NCI-H1694 (cell line): ENCODE measurements at places on chromosomes 11 and 22.

- DNase-seq: no peak
Observed at GRCh38 chr11:8564526-8564925, 29.5 kb downstream of the STK33 start.

GRCh38 chr11:9606809-9607510 is 33.5 kb downstream of the WEE1 start:
- no peak for DNase-seq

DNA sequence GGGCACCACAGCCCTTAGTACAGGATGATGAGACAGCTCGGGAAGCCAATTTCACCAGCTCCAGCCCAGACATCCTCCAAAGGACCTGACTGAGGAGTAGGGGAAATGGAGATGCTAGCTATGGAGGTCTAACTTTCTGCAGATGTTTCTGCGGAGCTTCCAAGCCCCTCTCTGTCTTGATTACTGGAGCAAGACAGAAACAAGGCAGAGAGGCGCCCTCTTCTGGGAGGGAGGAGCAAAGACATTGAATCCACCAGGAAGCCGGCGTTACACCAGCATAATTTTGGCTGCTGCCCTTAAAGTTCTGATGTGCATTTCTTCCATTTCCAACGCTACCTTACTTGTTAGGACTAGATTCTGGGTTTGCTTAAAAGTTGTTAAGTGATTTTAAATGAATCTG is 107.3 kb upstream of the HSD17B12 start:
- DNase-seq: peak; percentile 36

DNA sequence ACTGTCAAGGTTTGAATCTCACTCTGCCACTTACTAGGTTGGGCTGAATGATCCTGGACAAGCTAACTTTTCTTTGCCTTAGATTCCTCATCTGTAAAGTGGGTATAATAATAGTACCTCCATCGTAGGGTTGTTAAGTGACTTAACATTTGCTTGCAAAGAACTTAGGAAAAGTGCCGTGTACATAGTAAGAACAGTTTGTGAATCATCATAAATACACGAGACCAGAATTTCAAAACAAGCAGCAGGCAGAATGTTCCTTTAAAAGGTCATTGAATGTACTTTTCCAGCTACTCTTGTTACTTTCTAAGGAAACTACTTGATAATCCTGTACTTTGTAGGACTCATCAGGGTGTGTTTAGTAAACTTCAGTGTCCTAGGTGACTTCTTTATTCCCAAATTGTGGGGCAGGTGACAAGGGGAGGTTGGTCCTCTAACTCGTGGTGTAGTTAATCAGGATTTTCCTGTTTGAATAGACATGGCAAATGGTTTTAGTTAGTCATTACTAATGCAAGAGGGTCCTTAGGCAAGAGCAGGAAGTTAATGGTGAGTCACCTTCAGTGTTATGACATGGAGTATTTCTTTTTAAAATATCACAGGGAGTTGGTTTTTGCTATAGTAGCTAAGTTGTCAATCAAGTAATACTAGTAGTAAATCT is 67.9 kb downstream of the YAP1 start:
- no peak for DNase-seq

GRCh38 chr22:32725369-32725988 is 76.0 kb upstream of the TIMP3 start:
- no peak for DNase-seq

DNA sequence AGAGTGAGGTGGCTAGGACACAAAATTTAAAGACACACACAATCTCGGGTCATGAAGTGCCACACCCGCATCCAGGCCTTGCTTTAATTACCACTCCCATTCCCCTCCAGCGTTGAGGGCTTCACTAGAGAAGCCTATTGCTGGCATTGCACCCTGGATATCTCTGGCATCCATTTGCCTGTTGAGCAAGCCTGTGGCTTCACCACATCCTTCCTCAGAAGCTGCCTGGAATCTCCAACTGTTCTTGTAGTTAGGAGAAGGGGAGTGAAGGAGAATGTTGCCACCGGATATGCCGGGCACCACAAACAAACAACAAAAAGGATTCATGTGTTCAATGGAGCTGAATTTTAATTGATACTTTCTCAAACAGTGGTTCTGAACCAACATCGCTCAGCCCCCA is 34.4 kb upstream of the RCN1 start:
- DNase-seq: no peak

- peak; percentile 17 for DNase-seq
Observed at GRCh38 chr11:81787584-81788049, 946.0 kb downstream of the FAM181B start.

GRCh38 chr11:9219115-9219514 is 46.0 kb downstream of the DENND5A start:
- no peak for DNase-seq

DNA sequence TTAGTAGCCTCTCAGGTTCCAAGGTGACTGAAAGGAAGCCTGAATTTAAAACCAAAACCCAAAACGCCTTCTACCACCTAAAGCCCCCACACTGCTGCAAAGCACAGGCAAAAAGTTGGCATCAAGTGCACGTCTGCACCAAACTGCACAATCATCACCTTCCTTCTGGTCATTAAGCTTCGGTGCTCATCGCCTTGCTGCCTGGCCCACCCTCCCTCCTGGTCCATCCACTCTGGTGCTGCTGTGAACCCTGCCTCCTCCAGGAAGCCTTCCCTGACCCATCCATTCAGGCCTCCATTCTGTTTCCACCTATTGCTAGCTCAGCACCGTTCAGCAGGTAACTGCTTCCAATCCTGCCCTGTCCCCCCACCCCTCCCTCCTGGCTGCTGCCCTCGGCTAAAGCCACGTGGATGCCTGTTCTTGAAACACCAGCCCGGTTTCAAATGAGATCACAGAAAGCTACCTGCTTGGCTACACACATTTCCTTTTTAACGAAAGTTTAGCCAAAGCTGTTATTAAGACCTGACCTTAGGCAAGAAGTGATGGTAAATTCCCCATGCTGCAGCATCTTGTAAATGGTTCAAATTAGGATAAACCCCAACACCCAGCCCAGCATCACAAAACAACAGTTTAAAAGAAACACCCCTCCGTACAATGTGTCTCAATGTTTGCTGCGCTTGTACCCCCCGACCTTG is 53.8 kb upstream of the CD5 start:
- DNase-seq: no peak

DNA sequence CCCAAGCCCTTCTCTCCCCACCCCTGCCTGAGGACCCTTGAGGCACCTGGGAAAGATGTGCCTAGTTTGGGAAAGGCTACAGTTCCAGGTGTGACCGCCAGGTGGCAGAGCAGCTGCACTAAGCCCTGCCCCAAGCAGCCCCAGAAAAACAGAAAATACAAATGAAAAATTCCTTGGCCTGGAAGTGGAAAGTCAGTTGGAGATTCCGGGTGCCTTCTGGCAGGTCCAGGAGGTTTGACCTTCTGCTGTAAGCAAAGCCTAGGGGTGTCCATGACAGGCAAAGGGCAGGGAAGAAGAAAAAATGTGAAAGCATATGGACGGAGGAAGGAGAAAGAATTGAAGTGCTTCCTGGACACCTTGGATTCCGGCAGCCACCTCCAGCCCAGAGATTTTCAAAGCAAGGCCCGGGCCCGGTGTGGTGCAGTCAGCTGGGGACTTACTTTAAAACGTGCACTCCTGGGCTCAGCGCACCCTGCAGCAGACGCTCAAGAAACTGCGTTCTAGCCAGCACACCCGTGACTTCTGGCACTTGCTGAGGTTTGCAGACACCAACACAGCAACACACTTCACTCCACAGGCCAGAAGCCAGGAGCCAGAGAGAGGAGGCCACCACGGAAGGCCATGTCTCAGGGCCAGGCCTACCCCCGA is 37.3 kb upstream of the SLC22A12 start:
- DNase-seq: peak; percentile 44

- no peak for DNase-seq
Observed at GRCh38 chr11:128785141-128785540, 82.0 kb downstream of the KCNJ1 start.

GRCh38 chr22:39580006-39580441 is 9.5 kb downstream of the CACNA1I start:
- DNase-seq: no peak

DNA sequence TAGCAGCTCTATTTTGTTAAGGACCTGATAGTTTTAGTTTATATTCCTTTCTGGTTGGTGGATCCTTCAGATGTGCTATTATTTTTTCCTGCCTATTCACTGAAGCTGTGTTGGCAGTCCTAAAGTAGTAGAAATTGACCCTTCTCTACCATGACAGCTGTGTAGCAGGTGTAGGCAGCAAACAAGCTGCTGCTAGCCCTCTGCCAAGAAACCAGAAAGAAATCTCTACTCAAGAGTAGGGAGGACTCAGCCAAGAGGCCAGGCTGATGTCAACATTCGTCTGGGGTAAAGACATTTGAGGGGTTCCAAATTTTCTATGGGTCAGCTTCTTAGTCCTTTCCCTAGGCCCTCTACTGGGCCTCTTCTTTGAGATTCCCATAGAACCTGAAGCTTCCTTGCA is 51.2 kb downstream of the CSTF3 start:
- no peak for DNase-seq

- peak; percentile 58 for DNase-seq
Observed at GRCh38 chr11:113796663-113797259, 17.2 kb downstream of the CLDN25 start.

DNA sequence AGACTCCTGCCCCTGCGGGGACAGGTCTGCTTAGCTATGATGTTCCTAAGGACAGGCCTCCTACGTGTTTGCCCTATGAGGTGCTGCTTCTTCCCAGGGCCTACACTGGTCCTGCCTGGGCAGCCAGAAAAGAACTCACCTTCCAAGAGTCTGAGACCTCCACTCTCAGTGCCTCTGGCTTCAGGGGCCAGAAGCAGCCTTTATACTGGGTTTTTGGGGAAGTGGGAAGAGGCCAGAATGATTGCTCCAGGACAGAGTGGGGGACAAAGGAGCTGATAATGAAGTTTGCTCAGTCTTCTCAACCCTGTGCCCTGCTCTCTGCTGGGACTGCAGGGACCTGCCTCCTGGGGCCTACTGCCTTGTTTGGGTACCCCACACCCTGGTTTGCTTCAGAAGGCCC is at the start of gene PRG3:
Gene PRG3, minus strand, starts transcription at position 176 of the 400 bp plus-strand sequence. CDS start 442 bp downstream, outside the sequence.
- no peak for DNase-seq

DNA sequence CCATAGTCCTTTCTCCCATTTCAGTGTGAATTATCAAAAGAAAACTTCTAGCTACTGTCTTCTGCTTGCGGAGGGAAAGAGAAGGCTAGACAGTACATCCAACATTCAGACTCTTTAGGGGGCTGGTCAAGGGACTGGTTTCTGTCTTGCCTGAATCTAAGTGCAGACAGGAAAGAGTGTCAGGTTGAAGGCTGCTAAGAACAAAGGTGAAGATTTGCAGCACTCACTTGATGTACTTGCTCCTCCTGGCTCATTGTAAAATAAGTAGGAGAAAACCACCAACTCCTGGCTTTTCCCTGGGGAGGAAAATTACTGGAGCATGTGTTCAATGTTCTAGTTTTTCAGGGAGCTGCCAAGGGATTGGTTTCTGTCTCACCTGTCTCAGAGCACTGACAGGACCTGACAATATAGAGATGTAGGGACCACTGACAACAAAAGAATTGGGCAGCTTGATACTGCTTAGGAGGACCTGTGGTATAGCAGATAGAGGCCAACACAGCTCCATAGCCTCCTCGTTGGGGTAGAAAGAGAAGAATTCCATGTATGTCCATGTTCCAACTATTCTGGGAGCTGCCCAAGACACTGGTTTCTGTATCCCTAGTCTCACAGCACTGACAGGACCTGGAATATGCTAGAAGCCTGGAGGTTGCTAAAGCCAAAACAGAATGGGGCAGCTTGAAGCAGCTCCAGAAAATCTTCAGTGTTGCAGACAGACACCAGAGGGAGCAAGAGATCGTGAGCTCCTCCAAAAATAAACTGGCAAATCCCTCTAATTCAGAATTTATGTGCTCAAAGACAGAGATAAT is 39.7 kb upstream of the MMP12 start:
- DNase-seq: no peak

DNA sequence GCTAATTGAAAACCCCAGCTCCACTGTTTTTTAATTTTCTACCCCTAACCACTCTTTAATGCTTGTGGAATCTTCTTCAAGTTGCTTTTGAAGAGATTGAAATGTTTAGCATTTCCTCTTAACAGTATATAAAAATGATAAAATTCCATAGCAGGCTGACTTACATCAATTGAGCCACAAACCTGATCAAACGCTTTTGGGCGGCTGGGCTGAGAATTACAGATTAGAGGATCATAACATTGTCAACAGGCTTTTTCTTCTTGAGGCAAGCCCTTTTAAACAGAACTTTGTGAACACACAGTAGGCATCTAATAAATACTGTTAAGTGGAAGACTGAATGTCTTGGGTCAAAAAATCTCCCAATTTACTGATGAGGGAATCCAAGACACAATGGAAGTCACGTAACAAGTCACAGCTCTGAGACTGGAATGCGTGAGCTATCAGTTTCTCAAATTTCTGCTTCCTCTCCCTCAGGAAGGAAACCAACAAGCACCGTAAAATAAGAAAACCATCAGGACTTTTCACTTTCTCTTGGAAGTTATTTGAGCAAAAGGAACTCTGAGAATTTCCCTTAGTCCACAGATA is 50.0 kb upstream of the CCDC89 start:
- no peak for DNase-seq

GRCh38 chr11:79276736-79277325 is 164.0 kb downstream of the TENM4 start:
- no peak for DNase-seq

DNA sequence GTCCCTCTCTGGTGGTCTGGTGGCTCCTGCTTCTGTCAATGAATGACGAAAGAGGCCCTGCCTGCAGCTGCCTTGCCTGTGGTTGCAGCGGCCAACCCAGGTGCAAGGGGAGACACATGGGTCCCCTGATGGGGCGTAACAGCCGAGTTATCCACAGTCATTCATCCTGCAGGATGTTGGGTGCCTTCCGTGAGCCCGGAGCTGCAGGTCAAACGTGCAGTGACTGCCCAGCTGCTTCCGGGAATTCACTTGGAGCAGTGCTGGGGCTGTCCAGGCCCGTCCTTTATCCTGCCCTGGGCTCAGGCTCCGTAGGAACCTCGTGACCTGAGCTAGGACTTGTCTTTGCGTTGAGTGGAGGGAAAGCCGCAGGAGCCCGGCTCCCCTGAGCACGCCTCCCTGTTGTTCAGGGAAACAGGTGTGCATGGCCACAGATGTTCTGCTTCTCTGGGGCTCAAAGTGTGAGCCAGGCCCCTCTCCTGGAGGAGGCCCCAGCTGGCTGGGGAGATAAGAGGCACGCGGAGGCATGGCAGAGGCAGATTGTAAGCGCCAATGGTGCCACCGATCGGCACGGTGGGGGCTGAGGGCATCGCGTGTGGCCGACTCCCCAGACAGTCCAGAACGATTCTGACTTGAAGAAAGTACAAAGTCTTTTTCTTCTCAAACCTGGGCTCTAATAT is 635.4 kb downstream of the BRD1 start:
- no peak for DNase-seq

GRCh38 chr11:77450227-77450626 is 23.7 kb downstream of the PAK1 start:
- no peak for DNase-seq

- DNase-seq: no peak
Observed at GRCh38 chr11:66003291-66003690, 988 bp downstream of the BANF1 start.

- DNase-seq: peak; percentile 42
Observed at GRCh38 chr22:38753948-38754750, 1.6 kb downstream of the SUN2 start.

- no peak for DNase-seq
Observed at GRCh38 chr11:15282754-15283153, 168.0 kb downstream of the INSC start.

- DNase-seq: peak; percentile 30
Observed at GRCh38 chr11:8593935-8594909, at the start of gene STK33. Gene STK33 (minus strand): TSS chr11:8594228. CDS start chr11:8474905, 119,323 bp downstream.
